ENCODE measurements at places on chromosomes 12 and 14.

- no peak overlapping the region for H3K27ac ChIP-seq
- peaks cover 2% of the 10 kb centered on the region for H3K27me3 ChIP-seq
- peaks cover 46% of the 10 kb centered on the region for H3K36me3 ChIP-seq
- peak; percentile 33 for DNase-seq
- no peak overlapping the region for H3K4me3 ChIP-seq
Measured at GRCh38 chr12:27965966-27966365, 6.6 kb downstream of the PTHLH start.

GRCh38 chr12:75724928-75725312 lies 213.5 kb upstream of the KRR1 start:
- H3K4me3 ChIP-seq, result no peak overlapping the region
- H3K27me3 ChIP-seq, result no peaks in the 10 kb centered on the region
- peak overlapping the region; percentile 96 for H3K27ac ChIP-seq
- H3K36me3 ChIP-seq, result no peaks in the 10 kb centered on the region
- peaks cover 7% of the 10 kb centered on the region for H3K4me1 ChIP-seq
- peak; percentile 92 for DNase-seq

DNA sequence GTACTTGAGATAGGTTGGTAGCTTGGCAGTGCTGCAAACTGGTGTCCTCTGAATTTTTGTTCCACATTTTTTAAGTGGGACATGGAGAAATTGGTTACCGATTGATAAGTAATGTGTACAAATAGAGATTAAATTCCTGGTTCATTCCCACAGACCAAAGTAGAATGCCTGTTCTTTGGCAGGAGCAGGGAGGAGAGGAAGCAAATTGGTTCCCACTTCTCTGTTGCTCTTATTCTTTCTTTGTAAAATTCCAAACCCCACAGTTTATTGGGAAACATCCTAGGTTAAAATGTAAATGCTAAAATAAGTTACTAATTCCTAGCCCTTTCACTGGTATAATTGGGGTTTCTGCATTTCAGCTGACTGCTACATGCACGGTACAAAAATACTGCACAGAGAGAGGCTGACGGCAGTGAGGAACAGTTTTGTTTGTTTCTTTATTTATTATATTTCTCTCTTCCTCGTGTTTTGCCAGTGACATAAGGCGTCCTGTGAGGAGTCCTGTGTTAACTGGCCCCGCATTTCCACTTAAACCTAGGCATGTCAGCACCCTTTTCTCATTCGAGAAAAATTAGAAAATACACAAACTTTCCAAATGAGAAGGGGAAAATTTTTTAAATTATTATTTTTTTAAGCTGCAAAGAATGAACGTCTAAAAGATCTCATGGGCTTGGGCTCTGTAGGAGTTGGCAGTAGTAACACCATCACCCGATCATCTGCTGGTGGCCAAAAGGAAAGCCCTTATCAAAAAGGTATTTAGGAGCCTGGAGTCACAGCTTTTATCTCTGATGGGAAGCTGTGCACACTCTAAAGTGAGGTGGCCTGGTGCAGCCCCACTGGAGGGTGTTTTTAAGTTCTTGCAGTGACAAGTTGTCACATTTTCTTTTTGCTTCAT lies 25.4 kb upstream of the BCL7A start:
- peak overlapping the region; percentile 56 for H3K27ac ChIP-seq
- DNase-seq, result peak; percentile 10
- H3K27me3 ChIP-seq, result no peaks in the 10 kb centered on the region
- no peak overlapping the region for H3K4me3 ChIP-seq

GRCh38 chr12:57730336-57731067 lies 8.0 kb downstream of the AGAP2 start:
- H3K36me3 ChIP-seq, result peaks cover 4% of the 10 kb centered on the region
- peaks cover 18% of the 10 kb centered on the region for H3K4me1 ChIP-seq
- DNase-seq, result no peak
- no peak overlapping the region for H3K4me3 ChIP-seq
- no peak overlapping the region for H3K27ac ChIP-seq

DNA sequence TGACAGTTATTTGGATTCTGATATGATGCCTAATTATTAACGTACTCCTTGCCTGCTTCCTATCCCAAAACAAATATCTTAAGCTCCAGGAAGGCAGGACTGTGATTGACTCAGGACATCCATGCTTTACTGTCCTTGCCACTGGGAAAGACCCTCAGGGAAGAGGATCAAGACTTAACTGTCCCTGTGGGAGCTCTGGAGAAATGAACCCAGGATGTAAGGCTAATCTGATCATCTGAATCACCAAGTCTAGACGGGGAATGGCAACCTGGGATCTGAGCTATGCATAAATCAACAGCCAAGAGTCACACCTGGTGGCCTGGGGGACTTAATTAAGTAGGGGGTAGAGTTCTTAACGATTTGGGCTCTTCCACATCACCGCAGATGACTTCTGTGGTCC lies 153.2 kb upstream of the BCL2L14 start:
- no peaks in the 10 kb centered on the region for H3K4me1 ChIP-seq
- no peak overlapping the region for H3K4me3 ChIP-seq
- no peak overlapping the region for H3K27ac ChIP-seq
- DNase-seq, result no peak
- H3K27me3 ChIP-seq, result peaks cover 21% of the 10 kb centered on the region

DNA sequence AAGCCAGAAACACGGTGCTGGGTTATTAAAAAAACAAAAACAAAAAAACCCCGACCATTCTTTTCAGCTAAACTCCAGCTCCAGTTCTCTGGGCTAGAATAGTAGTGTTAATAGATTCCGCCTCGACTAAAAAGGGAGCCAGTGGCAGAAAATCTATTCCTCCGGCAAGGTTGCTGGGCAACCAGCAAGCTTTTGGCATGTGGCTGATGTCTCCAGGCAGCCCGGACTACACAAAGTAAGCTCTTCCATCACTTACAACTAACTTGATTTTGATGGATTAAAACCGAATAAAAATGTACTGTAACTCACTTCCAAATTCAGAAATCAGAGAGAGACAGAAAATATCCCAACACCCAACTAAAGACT lies 126.4 kb upstream of the FOXN3 start:
- peaks cover 3% of the 10 kb centered on the region for H3K4me1 ChIP-seq
- H3K27ac ChIP-seq, result no peak overlapping the region
- H3K27me3 ChIP-seq, result no peaks in the 10 kb centered on the region
- H3K4me3 ChIP-seq, result no peak overlapping the region

- peaks cover 6% of the 10 kb centered on the region for H3K4me1 ChIP-seq
- DNase-seq, result no peak
- H3K27ac ChIP-seq, result no peak overlapping the region
- H3K4me3 ChIP-seq, result no peak overlapping the region
- H3K27me3 ChIP-seq, result peaks cover 26% of the 10 kb centered on the region
- H3K36me3 ChIP-seq, result no peaks in the 10 kb centered on the region
Measured at GRCh38 chr14:94682061-94682516, 69.9 kb downstream of the SERPINA3 start.

- H3K4me1 ChIP-seq, result peaks cover 2% of the 10 kb centered on the region
- peaks cover 35% of the 10 kb centered on the region for H3K27me3 ChIP-seq
- no peaks in the 10 kb centered on the region for H3K36me3 ChIP-seq
- no peak overlapping the region for H3K27ac ChIP-seq
- no peak for DNase-seq
Measured at GRCh38 chr14:70654632-70655031, 12.9 kb downstream of the TTC9 start.

DNA sequence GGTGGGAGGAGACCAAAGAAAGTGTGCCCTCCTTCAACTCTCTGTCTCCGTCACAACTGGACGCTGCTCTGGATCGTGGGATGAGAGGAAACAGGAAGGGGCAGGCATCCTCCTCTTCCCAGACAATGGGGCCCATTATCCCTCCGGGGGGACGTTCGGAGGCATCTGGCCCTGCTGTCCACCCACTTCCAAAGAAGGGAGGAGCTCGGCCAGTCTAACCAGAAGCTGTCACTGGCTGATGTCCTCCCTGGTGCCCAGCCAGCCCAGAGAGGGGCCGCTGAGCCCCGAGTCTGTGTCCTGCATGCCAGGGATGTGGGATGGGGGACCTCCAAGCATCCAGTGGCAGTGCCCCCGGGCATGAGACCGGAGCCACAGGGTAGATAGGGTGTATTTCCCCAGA lies 39.8 kb upstream of the MEG3 start:
- H3K36me3 ChIP-seq, result no peaks in the 10 kb centered on the region
- peaks cover 13% of the 10 kb centered on the region for H3K27me3 ChIP-seq
- no peak overlapping the region for H3K4me3 ChIP-seq
- DNase-seq, result no peak
- no peak overlapping the region for H3K27ac ChIP-seq
- H3K4me1 ChIP-seq, result no peaks in the 10 kb centered on the region

GRCh38 chr12:21912318-21912717 lies 28.9 kb downstream of the ABCC9 start:
- no peak overlapping the region for H3K27ac ChIP-seq
- H3K36me3 ChIP-seq, result no peaks in the 10 kb centered on the region
- H3K4me3 ChIP-seq, result no peak overlapping the region
- no peaks in the 10 kb centered on the region for H3K4me1 ChIP-seq

- H3K27me3 ChIP-seq, result no peaks in the 10 kb centered on the region
- no peak for DNase-seq
- H3K36me3 ChIP-seq, result no peaks in the 10 kb centered on the region
Measured at GRCh38 chr12:92359581-92360209, 214.0 kb upstream of the BTG1 start.

DNA sequence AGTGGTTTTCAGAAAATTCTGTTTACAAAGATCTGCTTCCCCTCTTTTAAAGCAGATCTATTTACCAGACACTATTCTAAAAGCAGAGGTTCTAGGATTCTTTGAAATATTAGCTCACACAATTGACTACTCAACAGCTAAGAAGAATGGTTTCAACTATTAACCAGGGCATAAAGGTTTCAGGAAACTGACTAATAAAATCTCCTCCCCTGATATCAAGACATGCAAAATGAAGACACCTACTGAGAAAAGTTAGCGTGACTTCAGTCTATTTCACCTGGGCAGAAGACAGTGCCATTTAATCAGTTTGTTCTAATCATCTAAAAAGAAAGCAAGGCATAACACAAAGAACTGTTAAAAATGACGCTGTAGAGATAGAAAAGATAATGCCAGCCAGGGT lies 22.2 kb downstream of the DAD1 start:
- no peak overlapping the region for H3K27ac ChIP-seq
- peaks cover 7% of the 10 kb centered on the region for H3K4me1 ChIP-seq
- H3K4me3 ChIP-seq, result no peak overlapping the region
- no peak for DNase-seq

DNA sequence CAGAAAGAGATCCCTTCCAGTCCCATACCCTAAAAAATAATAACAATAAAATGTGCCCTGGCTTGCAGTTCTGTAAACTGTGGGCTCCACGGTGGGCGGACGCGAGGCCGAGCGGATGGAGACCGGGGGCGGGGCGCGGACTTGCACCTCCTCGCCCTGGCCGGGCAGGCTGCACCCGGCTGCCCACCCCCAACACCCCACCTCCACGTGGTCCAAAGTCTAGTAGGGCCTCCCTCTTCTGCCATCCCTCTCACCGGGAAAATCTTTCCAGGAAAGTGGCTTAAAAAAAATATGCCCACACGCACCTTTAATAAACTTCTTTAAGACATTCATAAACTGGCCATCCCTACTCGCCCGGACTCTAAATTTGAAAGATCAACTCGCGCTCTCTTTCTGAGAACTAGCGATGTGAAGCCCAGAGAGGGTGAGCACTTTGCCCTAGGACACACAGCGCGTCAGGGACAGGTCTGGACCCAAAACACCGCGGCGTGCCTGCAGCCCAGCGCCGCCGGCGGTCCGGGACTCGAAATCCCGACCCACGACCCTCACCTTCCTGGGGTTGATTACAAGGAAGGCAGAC lies 1.9 kb upstream of the BCL11B start:
- H3K36me3 ChIP-seq, result no peaks in the 10 kb centered on the region
- H3K4me1 ChIP-seq, result peaks cover 36% of the 10 kb centered on the region
- peak overlapping the region; percentile 51 for H3K4me3 ChIP-seq
- no peak overlapping the region for H3K27ac ChIP-seq
- H3K27me3 ChIP-seq, result peaks cover 68% of the 10 kb centered on the region
